ENCODE measurements at places on chromosomes 5 and 9. TPM values are rescaled to one million over a fixed set of nuclear protein-coding genes. Genes with fewer than 3 reads are reported as not detected.
A peak's percentile ranks its signal among the peaks of the same experiment; 100 is the strongest.

- DNase-seq, result no peak
- H3K27me3 ChIP-seq, result peaks cover 44% of the 10 kb centered on the region
- no peak overlapping the region for H3K4me3 ChIP-seq
- peaks cover 5% of the 10 kb centered on the region for H3K4me1 ChIP-seq
- H3K36me3 ChIP-seq, result no peaks in the 10 kb centered on the region
Observed at GRCh38 chr5:35370871-35371270, 140.6 kb upstream of the PRLR start.

DNA sequence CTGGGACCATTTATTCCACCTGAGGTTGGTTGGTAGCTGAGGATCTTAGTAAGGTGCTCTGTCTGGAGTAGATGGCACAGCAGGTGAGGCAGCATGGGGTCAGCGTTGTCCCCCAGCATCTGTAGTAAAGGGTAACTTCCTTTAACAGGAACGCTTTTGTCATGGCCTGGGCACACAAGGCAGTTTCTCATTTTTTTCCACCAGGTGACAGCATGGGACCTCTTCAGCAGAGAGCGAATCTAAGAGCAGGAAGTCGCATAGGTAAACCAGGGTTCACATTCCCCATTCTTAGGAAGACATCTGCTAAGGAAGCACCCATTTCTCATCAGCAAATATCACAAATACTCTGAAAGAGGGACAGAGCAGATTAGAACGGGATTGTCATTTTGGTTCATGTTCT lies 56.5 kb downstream of the GPR107 start:
- no peak overlapping the region for H3K27ac ChIP-seq
- no peak for DNase-seq
- peaks cover 6% of the 10 kb centered on the region for H3K36me3 ChIP-seq

GRCh38 chr5:135468541-135468940 lies 16.4 kb upstream of the TIFAB start:
- DNase-seq, result no peak
- H3K27me3 ChIP-seq, result peaks cover 17% of the 10 kb centered on the region
- H3K27ac ChIP-seq, result no peak overlapping the region
- no peaks in the 10 kb centered on the region for H3K4me1 ChIP-seq
- H3K36me3 ChIP-seq, result no peaks in the 10 kb centered on the region

- no peaks in the 10 kb centered on the region for H3K27me3 ChIP-seq
- H3K4me1 ChIP-seq, result no peaks in the 10 kb centered on the region
- H3K27ac ChIP-seq, result no peak overlapping the region
- H3K36me3 ChIP-seq, result no peaks in the 10 kb centered on the region
- DNase-seq, result no peak
- H3K4me3 ChIP-seq, result no peak overlapping the region
Observed at GRCh38 chr5:15885156-15885555, 294.4 kb downstream of the MARCHF11 start.

GRCh38 chr5:39399135-39400036 lies 25.4 kb downstream of the DAB2 start:
- H3K36me3 ChIP-seq, result no peaks in the 10 kb centered on the region
- peak overlapping the region; percentile 61 for H3K27ac ChIP-seq
- DNase-seq, result peak; percentile 98
- no peaks in the 10 kb centered on the region for H3K27me3 ChIP-seq

- no peak overlapping the region for H3K27ac ChIP-seq
- no peaks in the 10 kb centered on the region for H3K4me1 ChIP-seq
- H3K4me3 ChIP-seq, result no peak overlapping the region
- H3K36me3 ChIP-seq, result no peaks in the 10 kb centered on the region
- no peak for DNase-seq
Observed at GRCh38 chr5:76125346-76125745, 42.2 kb downstream of the SV2C start.

DNA sequence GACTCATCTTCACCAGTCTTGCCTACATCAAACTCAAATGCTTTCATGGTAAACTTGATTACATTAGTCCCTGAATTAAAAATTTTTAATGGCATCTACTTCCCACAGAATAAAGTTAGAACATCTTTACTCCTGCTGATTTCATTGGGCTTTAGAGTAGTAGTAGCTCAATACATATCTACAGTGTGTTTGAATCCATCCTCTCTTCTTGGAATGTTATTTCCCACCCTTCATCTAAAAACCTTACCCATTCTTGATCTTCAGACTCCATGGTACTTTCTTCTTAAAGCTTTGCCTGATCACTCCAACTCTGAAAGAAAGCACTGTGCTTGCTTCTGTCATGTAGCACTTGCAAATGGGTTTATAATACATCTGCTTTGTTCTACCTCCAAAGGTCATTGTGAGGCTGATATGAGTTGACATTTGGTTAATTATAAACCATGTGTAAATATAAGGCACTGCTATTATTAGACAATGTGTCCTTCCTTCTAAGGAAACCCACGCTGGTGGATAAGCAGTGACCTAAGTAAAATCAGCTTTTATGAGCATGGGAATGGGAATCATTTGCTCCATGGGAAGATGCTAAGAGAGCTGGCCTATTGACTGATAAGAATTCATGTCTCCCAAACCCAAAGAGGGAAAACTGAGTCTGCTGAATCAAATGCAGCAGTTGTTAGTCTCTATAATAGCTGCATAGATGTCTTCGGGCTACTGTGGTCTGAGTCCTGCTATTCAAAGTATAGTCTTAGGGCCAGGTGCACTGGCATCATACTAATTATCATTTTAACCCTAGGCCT lies 7.5 kb upstream of the PRLR start:
- no peak for DNase-seq
- no peak overlapping the region for H3K4me3 ChIP-seq
- no peaks in the 10 kb centered on the region for H3K36me3 ChIP-seq
- H3K27me3 ChIP-seq, result peaks cover 52% of the 10 kb centered on the region
- H3K4me1 ChIP-seq, result no peaks in the 10 kb centered on the region

DNA sequence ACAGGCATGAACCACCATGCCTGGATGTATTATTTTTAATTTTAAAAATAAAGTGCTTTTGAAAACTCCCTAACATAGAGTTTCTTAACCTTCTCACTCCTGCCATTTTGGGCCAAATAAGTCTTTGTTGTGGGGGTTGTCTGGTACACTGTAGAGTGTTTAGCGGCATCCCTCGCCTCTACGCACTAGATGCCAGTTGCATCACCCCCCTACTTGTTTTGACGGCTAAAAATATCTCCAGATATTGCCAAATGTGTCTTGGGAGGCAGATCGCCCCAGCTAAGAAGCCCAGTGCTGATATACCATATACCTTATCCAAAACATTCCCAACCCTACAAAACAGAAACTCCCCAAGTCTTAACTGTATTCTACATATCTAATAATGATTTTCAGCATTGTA lies 54.6 kb downstream of the SCAI start:
- DNase-seq, result no peak
- H3K4me1 ChIP-seq, result no peaks in the 10 kb centered on the region
- no peak overlapping the region for H3K4me3 ChIP-seq

DNA sequence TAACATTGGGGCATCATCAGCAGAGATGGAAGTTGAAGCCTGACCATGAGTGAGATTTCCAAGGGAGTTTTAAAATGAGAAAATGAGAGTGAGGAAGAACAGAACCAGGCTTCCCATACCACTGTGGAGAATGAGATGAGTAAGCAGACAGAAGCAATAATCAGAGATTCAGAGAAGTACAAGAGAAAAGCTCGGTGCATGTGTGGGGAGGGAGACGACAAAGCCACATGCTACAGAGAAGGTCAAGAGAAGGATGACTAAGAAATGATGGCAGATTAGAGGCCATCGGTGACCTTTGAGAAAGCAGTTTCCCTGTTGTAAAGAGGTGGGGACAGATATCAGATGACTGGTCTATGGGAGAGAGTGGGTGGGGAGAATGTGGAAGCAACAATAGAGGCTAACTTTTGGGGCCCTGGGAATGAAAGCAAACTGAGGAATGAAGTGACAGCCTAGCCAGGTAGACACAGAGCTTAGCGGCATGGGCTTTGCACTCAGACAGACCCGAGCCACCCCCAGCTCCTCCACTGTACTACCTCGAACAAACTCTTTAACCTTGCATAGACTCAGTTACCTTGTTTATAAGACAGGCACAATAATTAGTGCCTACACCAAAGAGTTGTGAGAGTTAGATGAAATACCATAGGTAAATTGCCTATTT lies 207.7 kb downstream of the PIK3R1 start:
- no peaks in the 10 kb centered on the region for H3K36me3 ChIP-seq
- H3K4me3 ChIP-seq, result no peak overlapping the region
- no peak overlapping the region for H3K27ac ChIP-seq
- no peak for DNase-seq
- H3K4me1 ChIP-seq, result peaks cover 13% of the 10 kb centered on the region

GRCh38 chr9:36731068-36731956 lies 158.6 kb downstream of the MELK start:
- no peak overlapping the region for H3K4me3 ChIP-seq
- H3K27me3 ChIP-seq, result no peaks in the 10 kb centered on the region
- no peaks in the 10 kb centered on the region for H3K36me3 ChIP-seq
- H3K4me1 ChIP-seq, result no peaks in the 10 kb centered on the region
- DNase-seq, result no peak

DNA sequence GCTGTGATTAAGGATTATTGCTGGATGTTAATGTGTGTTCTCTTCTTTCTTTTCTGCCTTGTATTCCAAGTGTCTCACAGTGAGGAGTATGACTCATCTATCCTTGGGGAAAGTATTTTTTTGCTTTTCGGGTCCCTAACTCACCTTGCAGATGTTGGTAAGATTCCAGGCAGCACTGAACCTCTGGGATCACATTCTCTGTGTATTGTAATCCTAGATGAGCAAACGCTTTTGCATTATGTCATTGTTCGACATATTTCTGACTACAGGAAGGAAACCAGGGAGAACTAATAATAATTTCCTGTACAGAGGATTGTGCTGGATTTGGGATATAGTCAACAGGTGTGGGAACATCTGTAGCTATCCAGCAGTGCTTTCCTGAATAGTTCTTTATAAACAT lies 246.1 kb upstream of the TUT7 start:
- peak; percentile 2 for DNase-seq
- no peaks in the 10 kb centered on the region for H3K27me3 ChIP-seq
- no peak overlapping the region for H3K27ac ChIP-seq

GRCh38 chr5:124528838-124529237 lies 217.6 kb downstream of the ZNF608 start:
- peak; percentile 13 for DNase-seq
- H3K27me3 ChIP-seq, result no peaks in the 10 kb centered on the region
- H3K27ac ChIP-seq, result no peak overlapping the region
- H3K4me3 ChIP-seq, result no peak overlapping the region
- no peaks in the 10 kb centered on the region for H3K36me3 ChIP-seq

GRCh38 chr9:102631559-102631958 lies 363.6 kb upstream of the CYLC2 start:
- no peaks in the 10 kb centered on the region for H3K27me3 ChIP-seq
- H3K4me3 ChIP-seq, result no peak overlapping the region
- DNase-seq, result peak; percentile 29

DNA sequence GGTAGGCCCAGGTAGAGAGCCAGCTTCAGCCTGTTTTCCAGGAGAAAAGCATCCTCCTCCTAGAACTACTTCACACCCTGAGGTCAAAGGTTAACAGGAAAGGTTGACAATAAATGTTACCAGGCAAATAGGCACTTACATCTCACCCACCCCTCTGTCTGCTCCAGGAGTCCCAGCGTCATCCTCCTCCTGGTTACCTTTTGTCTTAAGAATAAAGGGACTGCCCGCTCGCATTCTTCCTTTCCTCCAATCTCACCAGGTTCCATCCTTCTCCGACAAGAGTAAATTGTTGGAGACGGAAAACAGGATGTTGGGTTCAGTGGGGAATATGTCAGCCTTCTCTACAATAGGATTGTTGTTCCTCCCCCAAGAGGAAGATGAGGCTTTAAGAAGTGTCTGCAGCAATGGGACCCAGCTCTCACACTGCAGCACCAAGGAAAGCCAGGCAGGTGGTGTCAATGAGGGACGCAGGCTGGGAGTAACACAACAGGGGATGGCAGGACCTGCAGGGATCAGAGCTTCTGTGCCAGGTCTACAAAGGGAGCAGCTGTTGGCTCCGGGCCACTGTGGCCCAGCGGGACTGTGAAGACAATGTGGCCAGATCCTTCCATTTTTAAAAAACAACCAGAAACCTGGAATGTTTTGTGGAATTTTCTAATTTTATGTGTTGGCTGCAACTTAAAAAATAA lies 29.0 kb downstream of the FAT2 start:
- H3K4me3 ChIP-seq, result no peak overlapping the region
- DNase-seq, result no peak
- H3K27me3 ChIP-seq, result no peaks in the 10 kb centered on the region
- no peaks in the 10 kb centered on the region for H3K4me1 ChIP-seq
- H3K36me3 ChIP-seq, result no peaks in the 10 kb centered on the region

MSX2 gene
- 4.1 TPM for total RNA-seq

TRMT10B gene
- 1.1 TPM for total RNA-seq

RAPGEF1 gene
- total RNA-seq, result 38.0 TPM

CMBL gene
- total RNA-seq, result 35.7 TPM

IFNA13 gene
- not detected for total RNA-seq

LECT2 gene
- total RNA-seq, result not detected
